ENCODE measurements at places on chromosomes 6 and 20.
A peak's percentile ranks its signal among the peaks of the same experiment; 100 is the strongest.

- DNase-seq = peak; percentile 60
Observed at GRCh38 chr6:142207265-142207877, 60.3 kb downstream of the VTA1 start.

DNA sequence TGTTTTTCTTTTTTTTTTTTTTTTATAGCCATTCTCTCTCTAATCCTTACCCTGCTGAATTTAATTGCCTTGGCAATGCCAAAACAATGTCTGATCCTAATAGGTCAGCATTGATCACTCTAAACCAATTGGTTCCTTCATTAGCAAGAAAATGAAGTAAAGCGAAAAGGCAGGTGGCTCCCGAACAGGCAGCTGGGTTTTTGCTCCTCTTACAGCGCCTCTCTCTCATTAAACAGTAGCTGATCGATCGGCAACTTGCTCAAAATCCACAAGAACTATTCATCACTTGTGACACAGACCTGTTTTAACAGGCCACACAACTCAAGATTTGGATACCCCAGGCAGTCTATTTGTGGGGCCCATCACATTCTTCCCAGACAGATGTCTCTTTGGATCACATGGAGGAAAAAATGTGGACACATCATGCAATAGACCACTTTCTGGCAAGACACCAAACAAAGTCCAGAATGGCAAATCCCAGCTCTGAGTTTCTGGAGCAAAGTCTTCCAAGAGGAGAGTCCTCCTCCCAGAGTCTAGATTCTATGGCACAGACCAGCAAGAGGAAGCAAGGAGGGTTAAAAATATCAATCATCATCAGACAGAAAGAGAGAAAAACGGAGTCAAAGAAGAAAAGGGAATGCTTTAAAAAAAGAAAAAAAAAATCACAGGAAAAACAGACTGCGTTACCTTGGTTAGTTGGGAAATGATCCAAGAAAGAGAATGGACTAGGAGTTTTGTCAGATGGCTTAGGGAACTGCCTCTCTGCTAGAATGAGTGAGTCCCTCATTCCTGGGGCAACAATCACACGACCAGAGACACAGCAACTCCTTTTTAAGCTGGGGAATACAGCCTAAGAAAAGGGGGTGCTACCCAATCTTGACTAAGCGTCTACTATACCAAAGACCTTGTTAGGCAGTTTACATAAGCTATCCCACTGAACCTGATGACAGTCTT lies 247.8 kb downstream of the BTBD9 start:
- peak; percentile 19 for DNase-seq

GRCh38 chr20:54194724-54195438 lies 13.0 kb upstream of the PFDN4 start:
- peak; percentile 37 for DNase-seq

GRCh38 chr20:48709058-48709691 lies 118.6 kb downstream of the PREX1 start:
- no peak for DNase-seq

GRCh38 chr6:166442131-166442685 lies 59.5 kb upstream of the MPC1 start:
- DNase-seq = no peak

GRCh38 chr6:149544646-149545257 lies 1.1 kb downstream of the PPIL4 start:
- DNase-seq = no peak

- peak; percentile 27 for DNase-seq
Observed at GRCh38 chr20:6765469-6766058, 1.9 kb upstream of the BMP2 start.

DNA sequence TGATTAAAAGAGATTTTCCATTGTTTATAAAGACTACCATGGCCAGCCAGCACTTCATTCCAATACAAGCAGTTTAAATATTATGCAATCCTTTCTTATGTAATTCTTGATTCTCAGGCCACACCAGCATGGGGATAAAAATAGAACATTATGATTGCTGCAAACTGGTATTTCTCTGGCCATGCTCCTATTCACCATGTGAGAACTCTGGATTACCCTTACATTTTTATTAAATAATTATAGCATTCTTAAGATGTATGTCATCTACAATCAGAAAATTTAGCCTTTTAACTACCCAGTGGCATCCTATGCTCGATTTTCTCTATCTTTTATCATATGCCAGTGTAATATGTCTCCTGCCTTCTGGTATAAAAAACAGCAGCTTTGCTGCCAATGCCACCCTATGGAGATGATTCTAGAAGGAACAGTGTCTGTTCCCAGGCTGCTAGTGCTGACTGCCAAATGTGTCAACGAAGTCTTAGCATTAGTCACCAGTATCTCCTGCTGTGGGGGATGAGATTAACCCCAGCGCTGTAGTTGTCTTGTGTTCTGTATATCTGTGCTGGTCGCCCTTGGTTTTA lies 501.4 kb downstream of the BCKDHB start:
- DNase-seq = peak; percentile 81

DNA sequence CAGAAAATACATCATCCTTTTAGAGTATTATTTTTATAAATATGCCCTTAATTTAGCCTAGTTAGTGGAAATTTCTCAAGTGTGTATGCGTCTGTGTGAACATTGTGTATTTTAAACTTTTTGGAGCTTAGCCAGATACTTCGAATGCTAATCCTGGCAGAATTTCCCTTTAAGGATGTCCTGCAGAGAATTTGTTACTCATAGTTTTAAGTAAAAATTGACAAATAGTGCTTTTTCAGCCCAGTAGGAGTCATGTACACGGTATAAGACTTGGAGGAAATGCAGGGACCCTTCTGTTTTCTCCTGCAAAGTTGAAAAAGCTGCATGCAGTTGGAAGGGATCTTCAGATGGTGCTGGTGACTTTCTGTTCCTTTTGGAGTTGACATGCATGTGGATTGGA lies at the start of gene FHL5:
Gene FHL5 (plus strand): TSS at position 243 of the 400 bp plus-strand sequence. CDS start 40,486 bp downstream, outside the sequence.
- no peak for DNase-seq

- DNase-seq = no peak
Observed at GRCh38 chr6:158908606-158909005, 89.4 kb upstream of the EZR start.

DNA sequence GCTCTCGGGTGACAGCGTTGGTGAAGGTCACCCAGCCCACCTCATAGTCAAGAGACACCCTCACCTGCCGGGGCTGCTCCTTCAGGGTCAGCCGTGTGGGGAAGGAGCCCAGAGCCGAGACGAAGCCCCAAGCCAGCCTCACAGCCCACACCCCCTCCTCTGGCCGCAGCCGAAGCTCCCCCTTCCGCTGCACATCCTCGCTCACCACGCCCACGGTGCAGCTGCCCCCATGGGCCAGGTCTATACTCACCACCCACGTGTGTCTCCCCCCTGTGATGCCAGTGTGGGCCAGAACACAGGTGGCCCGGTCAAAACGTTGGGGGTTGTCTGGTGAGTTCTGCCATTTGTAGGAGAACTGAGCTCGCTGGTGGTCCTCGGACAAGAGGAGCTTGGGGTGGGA lies 7.0 kb downstream of the TRIM10 start:
- no peak for DNase-seq

DNA sequence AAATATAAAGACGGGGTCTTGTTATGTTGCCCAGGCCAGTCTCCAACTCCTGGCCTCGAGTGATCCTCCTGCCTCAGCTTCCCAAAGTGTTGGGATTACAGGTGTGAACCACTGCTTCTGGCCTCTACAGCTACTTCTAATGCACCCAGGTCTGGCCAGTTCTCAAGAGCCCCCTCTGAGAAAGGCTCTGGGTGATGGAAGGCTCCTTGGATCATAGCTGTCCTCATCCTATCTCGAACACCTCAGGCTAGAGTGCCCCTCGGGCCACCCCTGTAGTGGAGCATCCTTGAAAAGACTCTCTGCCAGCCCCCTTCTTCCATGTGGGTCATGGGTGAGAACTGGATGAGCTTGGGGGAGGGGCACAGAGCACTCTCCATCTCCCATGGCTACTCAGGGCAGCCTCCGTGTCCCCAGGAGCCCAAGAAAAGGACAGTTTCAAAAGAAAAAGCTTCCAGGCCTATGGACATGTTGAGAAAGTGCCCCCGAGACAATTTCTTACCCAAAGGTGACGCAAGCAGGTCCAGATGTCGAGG lies 714 bp upstream of the MYLK2 start:
- DNase-seq = no peak

GRCh38 chr6:1641343-1641885 lies 31.7 kb downstream of the FOXC1 start:
- DNase-seq = no peak

DNA sequence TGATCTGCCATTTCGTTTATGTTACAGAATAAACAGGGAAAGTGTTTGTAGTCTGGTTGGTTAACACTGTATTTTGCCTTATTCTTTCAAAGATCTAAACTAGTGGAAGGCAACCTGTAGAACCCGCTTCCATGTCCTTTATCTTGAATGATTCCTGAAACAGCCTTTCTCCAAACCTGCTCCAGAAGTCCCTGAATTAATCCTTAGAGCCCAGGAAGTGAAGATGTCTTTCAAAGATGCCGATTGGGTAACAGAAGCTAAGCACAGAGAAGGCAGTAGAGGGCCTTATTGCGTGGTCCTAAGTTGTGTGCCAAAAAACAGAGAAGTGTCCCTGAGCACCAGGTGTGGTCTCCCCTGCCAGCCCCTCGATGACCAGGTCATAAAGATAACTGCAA lies 19.2 kb upstream of the ZSCAN16 start:
- peak; percentile 18 for DNase-seq

GRCh38 chr6:105382958-105383357 lies 19.9 kb downstream of the PREP start:
- no peak for DNase-seq

GRCh38 chr20:56382696-56383095 lies 9.3 kb downstream of the AURKA start:
- DNase-seq = no peak

GRCh38 chr6:97939440-97940168 lies 656.6 kb upstream of the MMS22L start:
- DNase-seq = no peak

DNA sequence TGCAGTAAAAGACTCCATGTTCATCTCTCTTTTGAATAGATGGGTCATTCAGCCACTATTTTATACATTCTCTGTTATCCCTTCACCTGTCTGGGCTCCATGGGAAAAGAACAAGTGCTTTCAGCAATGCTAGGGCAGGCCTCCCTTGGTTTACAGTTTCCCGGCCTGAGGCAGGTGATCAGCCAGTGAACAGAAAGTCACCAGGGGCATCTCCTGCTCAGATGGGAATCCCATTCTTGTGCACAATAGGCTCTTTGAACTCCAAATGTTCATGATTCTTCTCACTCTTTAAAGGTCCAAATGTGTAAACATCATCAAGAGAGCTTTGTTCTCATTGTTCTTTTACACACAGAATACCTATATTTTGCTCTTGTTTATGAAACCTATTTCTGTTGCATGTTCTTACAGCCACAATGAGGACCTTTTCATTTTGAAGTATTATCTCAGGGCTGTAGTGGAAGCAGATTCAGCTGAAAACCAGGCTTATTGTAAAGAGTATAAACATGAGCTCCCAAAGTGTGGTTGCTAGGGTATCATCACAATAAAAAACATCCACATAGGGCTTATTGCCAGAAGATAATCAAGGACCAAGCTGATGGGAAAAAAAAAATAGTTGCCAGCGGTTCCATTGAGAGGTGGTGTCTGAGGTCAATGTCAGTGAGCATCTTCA lies 267.1 kb upstream of the SGK1 start:
- DNase-seq = no peak

DNA sequence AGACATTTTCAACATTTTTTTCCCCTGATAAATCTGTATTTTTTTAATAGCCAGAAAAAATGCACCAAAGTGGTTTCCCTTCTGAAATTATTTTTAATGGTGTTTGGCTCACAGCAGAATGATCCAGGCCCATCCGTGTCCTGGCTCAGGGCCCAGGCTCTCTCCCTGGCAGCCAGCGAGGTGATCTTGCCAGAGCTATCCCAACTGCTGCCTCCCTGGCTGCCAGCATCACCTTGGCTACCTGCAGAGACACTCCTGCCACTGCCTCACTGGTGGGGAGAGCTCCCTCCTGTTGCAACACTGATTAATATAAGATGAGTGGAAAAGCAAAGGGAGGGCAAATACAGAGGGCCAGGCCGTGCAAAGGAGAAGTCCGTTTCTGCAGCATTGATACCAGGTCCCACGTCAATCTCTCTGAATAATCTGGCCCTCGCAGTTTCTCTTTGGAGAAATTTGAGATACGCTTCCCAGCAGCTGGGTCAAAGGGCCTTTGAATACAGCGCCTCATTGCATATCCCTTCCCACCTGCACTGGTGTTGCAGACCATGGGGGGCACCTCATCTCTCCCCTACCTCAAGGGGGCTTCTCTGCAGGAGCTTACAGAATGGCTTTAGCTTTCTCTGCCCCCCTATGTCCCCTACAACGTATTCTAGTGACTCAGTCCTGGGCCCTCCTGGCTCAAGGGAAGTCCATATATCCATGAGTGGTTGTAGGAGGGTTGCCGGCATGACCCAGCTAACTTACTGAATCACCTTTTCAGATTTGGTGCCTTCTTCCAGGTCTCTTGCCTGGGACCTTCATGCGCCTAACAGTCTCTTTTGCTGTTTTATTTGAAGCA lies 12.8 kb upstream of the DSTN start:
- DNase-seq = peak; percentile 70

- DNase-seq = peak; percentile 8
Observed at GRCh38 chr6:21800948-21801438, 207.4 kb downstream of the SOX4 start.

DNA sequence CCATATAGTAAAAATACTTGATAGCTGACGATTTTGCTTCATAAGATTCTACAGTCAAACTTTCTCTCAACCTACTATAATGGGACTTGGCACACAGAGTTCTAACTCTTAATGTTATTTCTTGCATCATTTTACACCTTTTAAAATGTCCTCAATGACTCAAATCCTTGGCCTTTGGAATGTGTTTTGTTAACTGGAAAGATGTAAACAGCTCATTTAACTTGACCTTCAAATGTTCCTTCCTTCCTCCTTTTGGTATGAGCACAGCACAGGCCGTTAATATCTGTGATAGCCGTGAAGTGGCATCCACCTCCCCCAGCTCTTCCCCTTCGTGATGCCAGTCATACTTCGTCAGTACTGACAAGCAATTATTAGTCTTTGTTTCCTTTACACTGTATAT lies 972.0 kb upstream of the CITED2 start:
- no peak for DNase-seq

DNA sequence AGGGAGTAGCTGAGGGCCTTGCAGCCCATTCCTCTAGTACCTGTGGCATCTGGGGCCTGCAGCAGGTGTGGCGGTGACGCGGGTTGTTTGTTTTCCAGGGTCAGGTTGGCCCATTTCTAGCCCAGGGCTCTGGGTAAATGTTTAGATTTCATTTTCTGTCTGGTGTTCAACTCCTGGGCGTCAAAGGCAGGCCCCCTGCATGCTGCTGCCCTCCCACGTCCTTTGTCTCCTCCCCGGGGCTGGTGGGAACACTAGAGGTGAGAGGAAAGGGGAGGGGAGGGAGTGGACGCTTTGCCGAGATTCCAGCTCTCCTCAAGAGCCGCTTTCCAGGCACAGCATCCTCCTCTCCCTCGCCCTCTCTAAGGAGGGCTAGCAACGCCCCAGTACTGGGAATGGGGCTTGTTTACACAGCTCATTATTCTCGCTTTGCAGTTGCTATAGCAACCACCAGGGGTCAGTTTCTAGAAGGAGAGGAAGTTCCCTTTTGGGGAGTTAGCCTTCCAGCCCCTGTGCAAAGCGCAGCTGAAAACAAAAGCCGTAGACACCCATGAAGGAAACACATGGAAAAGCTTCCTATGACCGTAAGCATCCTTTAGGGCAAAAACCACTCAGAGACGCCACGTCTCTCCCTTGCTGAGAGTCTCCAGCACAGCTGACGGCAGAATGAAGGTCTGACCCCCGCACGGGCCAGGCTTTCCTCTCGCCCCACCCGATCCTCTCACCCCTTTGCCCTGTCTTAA lies 170.6 kb downstream of the LY86 start:
- DNase-seq = peak; percentile 76

- no peak for DNase-seq
Observed at GRCh38 chr6:128883906-128884305, 968 bp downstream of the LAMA2 start.

- DNase-seq = no peak
Observed at GRCh38 chr6:18302561-18303439, 38.5 kb upstream of the DEK start.

All from AG08395 (cell line).